ENCODE measurements at places on chromosomes 6 and 20.

GRCh38 chr20:34615477-34615876 is 57.0 kb downstream of the MAP1LC3A start:
- DNase-seq, result no peak

DNA sequence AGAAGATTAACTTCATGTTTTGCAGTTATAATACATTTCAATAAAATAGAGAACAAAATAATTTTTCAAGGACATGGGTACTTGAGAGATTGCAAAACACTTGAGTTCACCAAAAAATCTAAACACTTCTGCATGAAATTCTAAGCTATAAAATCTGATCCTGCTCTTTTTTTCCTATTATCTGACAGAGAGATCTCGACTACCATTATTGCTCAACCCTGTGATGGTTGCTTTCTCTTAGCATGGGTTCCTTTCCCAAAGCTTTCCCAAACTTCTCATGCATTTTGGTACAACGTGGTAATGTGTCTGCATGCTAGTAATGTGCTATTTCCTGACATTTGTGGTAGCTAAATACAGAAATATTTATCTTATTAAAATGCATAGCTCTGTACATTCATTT is 1243.1 kb upstream of the ADGRB3 start:
- no peak for DNase-seq

DNA sequence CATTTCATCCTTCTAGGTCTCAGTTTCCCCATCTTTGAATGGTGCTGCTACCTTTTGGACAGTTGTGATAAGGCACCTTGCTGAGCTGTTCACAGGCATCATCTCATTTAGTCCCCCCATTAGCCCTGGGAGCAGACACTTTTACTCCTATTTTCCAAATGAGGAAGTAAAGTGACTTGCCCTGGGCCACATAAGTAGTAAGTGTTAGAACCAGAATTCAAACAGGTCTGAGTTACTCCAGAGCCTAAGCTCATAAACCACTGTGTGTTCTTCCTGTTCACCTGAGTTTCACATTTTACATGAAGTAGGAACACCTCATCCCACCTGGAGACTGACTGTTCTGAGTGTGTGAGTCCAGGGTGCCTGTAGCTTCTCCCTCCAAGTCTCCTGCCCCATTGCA is 43.5 kb upstream of the EPB41L1 start:
- no peak for DNase-seq

DNA sequence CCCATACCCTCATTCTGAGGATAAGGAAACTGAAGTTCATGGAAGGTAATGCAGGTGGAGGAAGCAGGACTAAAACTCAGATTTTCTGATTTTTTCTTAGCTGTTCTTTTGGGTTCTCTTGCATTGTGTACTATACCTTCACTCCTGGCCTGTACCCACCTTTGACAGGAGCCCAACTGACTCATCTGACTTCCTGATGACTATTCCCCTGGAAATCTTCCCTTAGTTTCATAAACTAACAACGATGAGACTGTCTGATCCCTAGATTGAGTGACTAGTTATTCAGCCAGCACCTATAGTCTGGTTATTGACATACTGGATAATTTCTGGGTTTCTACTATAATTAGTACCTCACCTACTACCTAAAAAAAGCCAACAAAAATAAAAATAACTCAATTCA is 10.1 kb downstream of the CRYBG1 start:
- no peak for DNase-seq

GRCh38 chr6:137036566-137037300 is 8.0 kb downstream of the IL20RA start:
- DNase-seq, result no peak

DNA sequence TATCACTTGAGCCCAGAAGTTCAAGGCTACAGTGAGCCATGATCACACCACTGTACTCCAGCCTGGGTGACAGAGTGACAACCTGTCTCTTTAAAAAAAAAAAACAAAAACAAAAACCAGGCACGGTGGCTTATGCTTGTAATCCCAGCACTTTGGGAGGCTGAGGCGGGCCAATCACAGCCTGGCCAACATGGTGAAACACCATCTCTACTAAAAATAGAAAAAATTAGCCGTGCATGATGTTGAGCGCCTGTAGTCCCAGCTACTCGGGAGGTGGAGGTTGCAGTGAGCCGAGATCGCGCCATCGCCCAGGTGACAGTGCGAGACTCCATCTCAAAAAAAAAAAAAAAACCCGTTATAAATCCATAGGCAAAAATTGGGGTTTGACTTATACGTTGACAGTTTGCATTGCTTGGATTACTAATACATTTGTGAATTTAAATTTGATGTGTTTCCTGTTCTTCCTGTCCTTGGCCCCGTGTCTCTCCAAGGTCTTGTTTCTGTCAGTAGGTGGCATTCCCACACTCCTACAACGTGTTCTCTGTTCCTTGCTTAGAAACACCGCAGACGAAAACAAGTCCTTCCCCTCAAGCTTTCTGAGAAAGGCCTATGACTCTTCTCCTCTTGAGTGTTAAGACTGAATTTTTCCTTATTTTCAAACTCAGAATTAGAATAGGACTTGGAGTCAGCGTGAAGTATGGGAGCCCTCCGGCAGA is 147.0 kb downstream of the DTNBP1 start:
- DNase-seq, result no peak

DNA sequence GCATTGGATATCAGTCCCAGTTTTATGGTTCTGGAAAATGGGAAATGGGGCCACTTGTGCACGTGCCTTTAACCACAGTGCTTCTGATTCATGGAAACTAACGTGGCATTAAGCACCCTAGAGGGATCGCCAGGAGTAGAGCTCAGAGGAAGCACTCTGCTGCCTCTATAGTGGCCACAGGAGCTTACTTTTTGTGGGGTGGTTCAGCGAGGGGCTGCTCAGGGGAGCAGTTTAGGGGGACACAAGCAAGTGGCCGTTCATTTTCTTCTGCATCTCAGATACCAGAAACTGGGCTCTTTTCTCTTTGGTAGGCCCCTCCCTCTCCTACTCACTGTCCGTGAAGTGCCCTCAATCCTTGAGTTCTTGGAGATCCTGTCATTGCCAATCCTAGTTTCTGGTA is 28.5 kb downstream of the AGPAT4 start:
- no peak for DNase-seq

DNA sequence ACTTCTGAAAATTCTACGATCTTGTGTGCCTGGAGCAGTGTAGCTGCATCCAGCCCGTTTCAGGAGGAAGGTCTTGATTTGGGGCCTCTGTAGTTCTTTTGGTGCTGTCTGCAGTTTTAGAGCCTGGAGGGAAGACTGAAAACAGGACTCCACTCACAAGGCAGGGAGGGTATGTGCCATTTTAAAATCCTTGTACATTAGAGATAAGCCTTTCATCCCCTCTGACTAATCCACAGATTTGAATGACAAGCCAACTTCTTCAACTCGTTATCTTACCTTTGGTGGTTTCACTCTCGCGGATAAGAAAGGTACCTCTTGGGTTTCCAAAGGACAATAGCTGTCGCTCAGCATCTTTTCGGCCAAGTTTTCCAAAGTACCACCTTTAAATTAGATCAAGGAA is 98.0 kb upstream of the TRAF3IP2 start:
- no peak for DNase-seq

GRCh38 chr20:35434085-35435005 is 3.7 kb downstream of the GDF5 start:
- DNase-seq, result no peak

DNA sequence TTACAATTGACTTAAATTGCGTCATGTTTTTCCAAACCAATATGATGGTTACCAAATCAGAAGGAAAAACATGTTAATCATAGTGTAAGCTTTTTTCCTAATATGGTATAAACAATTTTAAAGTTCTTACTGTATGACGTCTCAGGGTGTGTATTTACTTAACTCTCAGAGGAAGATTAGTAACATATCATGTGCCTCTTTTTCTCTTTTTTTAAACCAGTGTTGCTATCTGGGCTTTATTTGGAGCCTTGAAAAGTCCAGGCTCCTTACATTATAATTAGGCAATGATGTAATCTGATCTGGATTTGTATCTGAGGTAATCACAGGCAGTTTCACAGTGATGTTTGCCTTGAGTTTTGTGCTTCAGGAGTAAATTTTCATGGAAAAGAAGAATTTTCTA is 20.4 kb upstream of the RAB23 start:
- DNase-seq, result no peak

- DNase-seq, result no peak
Observed at GRCh38 chr6:163152701-163153100, 261.8 kb upstream of the QKI start.

- DNase-seq, result no peak
Observed at GRCh38 chr20:62027116-62027515, 38.6 kb downstream of the TAF4 start.

- DNase-seq, result no peak
Observed at GRCh38 chr6:9515633-9516606, 899.0 kb downstream of the TFAP2A start.

- DNase-seq, result no peak
Observed at GRCh38 chr6:45439459-45439858, 61.7 kb upstream of the SUPT3H start.

DNA sequence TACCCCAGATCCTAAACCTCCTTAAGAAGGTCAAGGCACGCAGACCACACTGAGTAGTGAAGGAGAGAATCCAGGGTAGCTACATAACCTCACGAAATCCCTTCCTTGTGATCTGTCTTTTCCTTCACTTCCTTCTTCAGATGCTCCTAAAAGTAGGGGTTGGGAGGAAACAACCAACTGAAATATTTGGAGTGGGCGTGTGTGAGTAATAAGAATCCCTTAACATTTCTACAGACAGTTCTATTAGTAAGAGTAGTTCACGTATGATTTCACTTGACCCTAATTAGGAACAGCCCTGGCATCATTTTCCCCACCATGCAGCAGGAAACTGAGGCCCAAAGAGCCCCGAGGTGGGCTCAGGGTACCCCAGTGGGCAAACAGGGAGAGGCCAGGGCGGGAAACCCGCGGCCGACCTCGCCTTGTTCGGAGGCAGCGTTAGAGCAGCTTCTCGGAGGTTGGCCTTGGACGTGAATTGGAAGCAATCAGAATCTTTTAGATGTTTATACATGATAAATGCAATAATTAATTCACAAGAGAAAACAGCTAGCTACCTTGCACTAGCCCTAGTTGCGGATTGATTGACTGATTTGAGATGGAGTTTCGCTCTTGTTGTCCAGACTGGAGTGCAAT is 859 bp upstream of the RAE1 start:
- DNase-seq, result no peak

DNA sequence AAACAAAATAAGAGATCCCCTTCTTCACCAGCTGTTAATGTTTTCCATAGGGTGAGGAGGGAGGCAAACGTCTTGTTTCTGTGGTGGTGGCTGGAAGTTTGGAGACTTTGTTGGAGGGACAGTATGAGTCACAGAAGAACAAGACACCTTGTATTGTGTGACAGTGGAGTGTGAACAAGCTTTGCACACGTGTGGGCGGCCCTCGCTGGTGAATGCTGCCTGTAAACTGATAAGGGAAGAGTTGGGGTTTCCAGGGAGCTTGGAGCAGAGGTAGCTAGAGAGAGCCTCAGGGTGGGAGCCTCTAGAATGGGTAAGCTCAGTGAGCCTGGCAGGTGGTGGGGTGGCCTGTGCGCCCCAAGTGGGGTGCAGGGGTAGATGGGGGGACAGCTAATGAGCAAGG is 78.3 kb downstream of the ZDHHC14 start:
- DNase-seq, result no peak

DNA sequence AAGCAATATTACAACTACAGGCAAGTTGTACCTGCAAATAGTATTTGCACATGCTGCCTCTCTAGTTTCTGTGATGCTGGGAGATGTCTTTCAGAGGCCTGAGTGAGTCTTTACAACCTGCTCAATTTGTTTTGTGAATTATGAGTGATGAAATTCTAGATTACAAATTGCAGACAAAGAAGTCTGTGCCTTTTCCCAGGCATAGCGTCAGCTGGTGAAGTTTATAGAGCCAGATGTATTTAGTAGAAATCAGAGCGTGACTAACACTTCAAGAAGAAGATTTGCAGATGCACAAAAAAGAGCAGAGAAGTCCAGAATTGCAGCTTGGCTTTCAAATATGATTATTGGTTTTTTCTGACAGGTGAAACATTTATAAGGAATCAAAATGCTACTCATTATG is 289.9 kb downstream of the PLCB1 start:
- no peak for DNase-seq

GRCh38 chr6:113089056-113089455 is 741.9 kb downstream of the RFPL4B start:
- no peak for DNase-seq

DNA sequence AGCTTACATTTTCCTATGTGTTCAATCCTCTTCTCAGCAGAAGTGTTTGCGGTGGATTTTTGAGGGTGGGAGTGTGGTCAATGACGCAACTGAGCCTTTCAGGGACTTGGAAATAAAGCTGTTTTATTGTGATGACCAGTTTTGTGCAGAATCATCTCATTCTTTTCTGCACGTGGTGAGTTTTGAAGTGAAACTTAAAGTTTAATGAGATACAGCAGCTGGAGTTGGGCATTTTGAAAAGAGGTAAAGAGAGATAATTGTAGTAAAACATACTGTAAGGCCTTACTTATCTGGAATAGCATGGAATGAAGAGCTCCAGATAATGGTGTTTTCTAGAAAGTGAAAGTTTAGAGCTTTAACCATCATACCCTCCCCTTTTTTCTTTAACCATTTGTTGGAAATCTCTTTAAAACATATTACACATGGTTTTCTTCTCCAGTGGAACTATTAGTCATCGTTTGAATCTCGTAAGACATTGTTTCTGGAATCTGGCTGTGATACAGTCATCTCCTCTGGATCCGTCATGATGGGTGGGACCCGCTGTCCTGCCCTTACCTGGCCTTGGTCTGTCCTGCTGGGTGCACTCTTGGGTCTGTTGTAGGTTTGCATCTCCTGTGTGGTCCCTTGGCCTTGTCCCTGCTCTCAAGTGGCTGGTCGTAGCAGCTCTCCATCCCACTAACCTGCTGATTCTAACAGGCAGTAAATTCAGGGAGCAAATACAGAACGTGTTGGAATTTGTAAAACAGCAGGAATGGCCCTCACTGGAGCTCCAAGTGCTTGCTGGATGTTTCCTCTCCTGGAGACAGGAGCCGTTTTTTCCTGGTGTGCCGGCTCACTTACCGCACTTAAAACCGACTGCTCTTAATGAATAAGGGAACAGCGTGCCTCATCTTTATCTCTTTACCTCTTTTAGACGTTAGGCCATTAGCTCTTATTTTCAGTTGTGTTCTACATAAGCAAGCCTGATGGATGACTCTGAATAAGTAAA is 29.8 kb downstream of the UST start:
- DNase-seq, result no peak

DNA sequence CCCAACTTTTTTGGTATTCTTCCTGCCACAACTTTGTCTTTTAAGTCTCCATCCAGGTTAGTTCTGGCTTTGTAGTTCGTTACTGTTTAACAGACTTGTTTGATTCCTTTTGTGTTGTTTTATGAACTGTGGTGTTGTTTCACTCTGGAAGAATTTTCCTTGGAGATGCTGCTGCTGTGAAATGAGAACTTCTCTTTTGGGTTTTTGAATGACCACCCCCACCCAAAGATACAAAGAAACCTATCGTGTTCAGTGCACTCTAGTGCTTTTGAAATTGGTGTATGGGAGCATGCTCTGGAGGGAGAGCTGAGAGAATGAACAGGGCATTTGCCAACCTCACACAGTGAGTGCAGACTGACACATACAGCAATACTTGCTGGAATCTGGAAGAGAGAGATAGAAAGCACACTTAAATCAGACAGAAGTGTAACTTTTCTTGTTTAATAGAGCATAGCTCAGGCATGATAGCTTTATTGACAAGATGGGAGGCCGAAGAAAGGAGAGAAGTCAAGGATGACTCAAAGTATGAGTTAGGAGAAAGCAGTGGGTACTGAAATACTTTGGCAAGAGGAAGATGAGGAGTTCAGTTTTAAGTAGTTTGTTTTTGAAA is 293.1 kb downstream of the SOX4 start:
- no peak for DNase-seq
